Uterus (tissue), 4 donors: ENCODE measurements at places on chromosomes 6 and 20. TPM values are rescaled to one million over a fixed set of nuclear protein-coding genes. Genes with fewer than 3 reads are reported as not detected.

Gene MOG
- total RNA-seq = not detected

Gene GJA10
- total RNA-seq = not detected

Gene HLA-DQA2
- not detected for total RNA-seq

Gene SRMS
- not detected for total RNA-seq

DNA sequence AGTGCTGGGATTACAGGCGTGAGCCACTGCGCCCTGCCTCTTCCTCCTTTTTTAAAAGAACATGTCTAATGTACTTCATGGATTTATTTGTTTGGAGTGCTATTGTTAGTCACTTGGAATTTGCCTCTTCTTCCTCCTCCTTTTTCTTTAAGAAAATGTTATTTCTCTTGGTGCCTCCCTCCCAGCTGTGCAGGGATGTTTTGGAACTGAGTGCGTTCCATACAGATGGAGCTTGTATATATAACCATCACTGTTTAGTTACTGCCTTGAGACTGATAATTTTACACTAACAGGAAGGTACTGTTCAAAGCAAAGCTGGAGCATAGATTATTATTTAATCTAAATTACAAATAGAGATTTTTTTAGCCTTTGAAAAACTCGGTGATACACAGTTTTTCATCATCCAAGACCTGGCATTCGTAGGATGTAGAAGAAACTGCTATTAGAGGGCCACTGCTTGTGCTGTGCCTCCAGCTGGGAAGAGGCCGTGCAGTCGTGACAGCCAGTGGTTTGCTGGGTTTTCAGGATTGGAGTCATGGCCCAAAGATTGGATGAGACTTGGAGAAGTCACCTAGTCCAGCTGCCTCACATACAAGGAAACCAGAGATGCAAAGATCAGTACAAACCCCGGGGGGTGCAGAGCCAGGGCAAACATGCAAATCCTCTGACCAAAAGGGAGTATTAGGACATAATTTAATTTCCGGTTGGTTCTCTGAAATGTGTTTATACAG lies 123.1 kb downstream of the PLEKHG1 start:
- DNase-seq = no peak
- no peaks in the 10 kb centered on the region for H3K27me3 ChIP-seq
- no peaks in the 10 kb centered on the region for H3K36me3 ChIP-seq
- H3K4me3 ChIP-seq = no peak overlapping the region
- H3K4me1 ChIP-seq = no peaks in the 10 kb centered on the region
- H3K27ac ChIP-seq = no peak overlapping the region

DNA sequence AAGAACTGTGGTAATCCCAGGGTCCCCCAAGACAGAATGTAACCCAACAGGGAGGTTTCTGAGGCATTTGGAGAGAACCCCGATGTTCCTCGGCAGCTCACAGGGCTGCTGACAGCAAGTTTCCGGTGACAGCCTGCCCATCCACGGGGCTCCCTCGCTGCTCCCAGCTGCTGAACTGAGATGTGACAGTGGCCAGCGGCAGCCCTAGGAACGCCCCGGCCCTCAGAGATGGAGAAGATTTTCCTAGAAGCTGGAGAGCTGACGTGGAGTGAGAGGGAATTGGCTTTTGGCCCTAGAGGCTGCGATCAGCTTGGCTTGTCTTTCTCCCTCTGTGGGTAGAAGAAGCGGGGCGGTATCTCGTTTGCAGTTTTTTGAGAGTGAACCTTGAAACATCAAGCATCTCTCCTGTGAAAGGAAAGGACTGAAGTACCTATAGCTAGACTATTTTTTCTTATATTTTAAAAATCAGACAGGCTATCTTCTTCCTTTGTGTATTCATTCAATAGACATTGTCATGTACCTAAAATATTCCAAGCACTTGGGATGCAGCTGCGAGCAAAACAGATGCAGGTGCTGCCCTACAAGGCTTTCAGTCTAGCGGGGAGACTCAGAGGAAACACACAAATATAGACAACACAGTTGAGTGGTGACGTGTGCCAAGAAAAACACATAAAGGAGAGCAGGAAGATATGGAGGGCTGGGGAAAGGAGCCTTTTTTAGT lies 28.4 kb upstream of the NFATC2 start:
- DNase-seq = no peak
- H3K27me3 ChIP-seq = no peaks in the 10 kb centered on the region
- no peaks in the 10 kb centered on the region for H3K36me3 ChIP-seq
